ENCODE measurements at places on chromosomes 2 and 18.

- no peak for DNase-seq
Observed at GRCh38 chr2:232367016-232367415, 11.5 kb upstream of the ALPP start.

GRCh38 chr2:96148410-96149217, 3.4 kb upstream of the DUSP2 start:
- DNase-seq, result peak; percentile 97

DNA sequence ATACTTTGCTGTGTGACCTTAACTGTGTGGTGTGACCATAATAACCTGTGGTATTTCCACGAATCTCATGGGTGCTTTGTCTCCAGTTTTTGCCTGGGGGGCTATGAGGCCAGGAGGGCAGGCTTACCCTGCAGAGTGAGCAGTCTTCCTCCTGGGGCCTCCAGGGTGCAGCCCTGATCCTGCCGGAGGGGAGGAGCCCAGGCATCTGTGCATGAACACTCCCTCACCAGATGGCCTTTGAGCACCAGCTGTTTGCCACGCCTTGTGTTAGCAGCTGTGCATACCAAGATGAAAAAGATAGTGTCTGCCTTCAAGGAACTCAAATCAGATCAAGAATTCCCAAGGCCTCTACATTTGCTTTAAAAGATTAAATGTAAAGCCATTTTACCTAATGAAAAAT, 75.0 kb upstream of the RBM44 start:
- no peak for DNase-seq

DNA sequence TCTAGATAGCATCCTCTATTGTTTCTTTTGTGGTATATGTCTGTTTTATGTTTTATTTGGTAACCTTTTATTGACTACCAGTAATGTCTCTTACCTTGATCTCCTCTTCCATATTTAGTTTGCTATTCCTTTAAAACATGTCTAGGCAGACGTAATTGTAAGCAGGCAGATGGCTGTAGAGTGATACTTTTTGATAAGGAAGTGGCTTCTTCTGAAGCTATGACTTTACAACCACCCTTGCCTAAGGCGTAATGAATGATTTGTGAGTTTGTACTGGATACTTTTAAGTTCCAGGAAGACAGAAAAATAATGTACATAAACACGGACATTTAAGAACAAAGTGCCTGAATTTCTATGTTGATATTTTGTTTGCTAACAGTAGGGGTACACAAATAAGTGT, 85.6 kb downstream of the ZNF804A start:
- DNase-seq, result no peak

DNA sequence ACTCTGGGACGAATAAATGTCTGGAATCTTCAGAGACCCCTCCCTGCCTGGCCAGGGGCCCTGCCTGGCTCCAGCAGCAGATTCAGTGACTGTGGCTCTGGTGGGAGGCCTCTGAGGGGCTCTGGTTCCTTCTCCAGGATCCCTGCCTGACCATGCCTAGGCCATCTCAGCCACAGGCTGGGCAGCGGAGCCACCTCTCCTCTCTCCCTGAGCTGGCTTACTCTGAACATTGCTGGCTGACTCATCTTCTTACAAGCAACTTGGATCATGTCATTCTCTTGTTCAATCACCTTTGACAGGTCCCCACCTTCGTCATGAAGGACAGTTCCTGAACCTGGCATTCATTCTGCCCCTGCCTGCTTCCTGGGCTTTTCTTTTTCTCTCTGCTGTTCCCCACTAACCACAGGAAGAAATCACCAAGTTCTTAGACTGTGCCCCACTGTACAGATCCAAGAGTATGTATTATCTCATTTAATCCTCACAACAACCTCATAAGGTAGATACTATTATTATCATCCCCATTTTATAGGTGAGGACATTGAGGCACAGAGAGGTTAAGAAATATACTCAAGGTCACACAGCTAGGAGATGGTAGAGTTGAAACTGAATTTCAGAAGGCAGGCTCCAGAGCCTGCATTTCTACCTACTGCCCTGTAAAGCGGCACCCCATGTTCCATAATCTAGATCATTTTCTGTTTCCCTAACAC, 155.5 kb upstream of the SMAD2 start:
- no peak for DNase-seq

DNA sequence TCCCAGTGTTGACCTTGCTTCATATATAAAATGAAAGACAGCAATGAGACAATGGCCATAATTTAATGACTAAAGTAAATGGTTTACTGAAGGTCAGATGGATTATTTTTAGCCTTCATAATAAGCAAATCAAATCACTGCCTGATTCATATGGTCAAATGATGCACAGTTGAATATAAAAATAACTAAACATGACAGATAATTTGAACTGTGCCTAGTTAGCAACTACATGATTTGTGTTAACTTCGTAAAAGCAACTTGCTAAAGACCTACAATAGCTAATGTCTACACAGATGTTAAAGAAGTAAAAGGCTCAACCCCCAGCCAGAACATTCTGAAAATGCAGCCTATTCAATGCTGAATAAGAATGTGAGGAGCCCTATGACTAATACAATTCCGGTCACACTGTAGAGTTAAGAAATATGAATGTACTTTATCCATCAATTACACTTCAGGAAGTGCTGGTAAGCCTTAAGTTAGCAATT, 590.8 kb upstream of the CDH2 start:
- DNase-seq, result no peak

GRCh38 chr2:65053199-65053598, 3.0 kb upstream of the CEP68 start:
- DNase-seq, result peak; percentile 14

GRCh38 chr2:42182654-42183308, 13.6 kb downstream of the EML4 start:
- no peak for DNase-seq

DNA sequence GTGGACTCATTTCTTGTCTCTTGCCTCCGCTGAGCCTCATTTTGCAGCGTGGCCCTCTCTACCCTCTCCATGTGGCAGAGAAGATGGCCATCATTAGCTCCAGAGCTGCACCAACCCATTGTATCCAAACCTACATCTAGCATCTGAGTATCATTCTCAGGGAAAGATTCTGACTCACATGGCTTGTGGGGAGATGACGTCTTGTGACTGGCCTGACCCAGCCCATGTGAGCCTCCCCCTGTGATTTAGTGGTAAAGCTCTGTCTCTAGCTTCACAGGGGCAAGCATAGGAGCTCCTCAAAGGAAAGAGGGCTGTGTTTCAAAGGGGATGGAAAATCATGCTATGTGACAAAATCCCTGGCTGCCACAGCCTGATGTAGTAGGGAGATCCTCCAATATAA, 87.4 kb upstream of the RBMS1 start:
- no peak for DNase-seq

DNA sequence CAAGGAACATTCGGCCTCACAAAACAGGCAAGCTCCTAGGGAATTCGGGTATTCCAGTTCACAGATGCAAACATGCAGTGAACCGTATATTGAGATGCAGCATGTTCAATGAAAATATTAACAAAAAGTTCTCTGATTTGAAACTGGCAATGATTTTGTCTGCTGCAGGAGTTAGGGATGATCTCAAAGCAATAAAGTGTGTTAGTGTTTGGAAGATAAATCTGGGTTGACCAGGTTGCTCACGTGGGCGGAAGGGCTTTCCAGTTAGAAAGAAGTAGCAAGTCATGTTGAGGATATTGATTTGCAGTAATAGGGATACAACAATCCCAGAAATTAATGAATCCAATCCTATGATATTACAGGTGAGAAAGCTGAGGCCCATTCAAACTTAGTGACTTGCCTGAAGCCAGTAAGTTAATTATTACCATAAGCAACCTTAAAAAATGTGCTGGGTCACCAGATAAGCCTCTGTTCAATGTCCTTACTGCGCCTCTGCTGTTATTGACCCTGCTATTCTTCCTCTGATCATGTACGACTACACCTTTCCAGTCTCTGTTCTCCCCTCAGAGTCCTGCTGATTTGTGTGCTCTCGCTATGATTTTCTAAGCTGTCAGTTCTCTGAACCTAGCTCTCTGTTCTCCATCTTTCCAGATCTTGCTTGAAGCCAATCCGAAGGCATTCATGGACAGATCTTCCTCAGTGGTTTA, 370.8 kb downstream of the DSEL start:
- no peak for DNase-seq

GRCh38 chr2:97698530-97698929, 14.8 kb upstream of the ZAP70 start:
- DNase-seq, result no peak
